ENCODE measurements at places on chromosomes 4 and X.

DNA sequence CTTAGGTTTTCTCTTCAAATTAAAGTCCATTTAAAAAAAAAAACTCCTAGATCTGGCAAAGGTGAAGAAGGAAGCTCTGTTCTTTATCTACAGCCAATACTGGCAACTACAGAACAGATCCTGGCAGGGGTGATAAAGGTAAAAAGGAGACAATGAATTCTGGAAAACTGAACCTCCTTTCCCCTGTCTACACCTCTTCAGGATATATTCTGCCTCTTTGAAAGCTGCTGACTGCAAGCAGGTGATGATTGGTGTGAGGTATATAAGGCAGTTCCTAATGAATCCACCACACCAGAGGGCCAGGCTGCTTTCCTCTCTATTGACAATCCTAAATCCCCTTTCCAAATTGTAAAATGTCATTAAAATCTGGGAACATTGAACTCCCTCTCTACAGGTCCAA is 370.1 kb downstream of the PPP3CA start:
- no peak for DNase-seq

GRCh38 chr4:128275346-128275745 is 12.3 kb downstream of the PGRMC2 start:
- no peak for DNase-seq

DNA sequence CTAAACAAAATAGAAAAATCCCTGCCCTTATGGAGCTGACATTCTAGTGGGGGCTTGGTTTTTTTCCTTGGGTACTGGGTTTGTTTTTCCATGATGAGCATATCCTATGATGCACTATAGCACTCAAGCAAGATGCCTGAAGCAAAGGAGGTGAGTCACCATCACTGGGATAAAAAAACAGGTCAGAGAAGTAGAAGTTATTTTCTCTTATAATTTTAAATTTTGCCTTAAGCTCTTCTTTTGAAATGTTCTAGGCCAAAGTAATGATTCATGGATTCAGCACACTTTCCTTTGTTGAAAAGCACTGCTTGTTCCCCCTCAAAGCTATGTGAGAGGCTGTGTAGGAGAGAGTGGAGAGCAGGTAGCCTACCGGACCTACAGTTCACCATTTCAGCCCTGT is 15.2 kb upstream of the CXCL2 start:
- DNase-seq, result no peak

DNA sequence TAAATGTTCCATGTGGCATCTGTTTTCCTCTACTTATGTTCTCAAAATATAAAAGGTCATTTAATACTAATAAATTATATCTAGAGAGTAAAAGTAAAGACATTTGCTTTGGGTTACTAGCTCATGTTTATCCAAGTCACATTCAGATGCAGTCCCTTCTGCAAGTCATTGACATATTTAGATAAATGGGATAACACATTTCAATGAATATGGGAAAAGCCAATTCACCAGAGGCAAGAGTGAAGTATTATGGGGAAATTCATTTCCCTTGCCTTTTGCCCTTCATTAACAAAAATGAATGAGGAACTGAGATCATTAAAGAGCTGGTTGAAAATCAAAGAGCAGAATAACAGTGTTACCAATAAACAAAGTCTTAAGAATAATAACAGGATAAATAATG is 306.2 kb upstream of the FSTL5 start:
- no peak for DNase-seq

DNA sequence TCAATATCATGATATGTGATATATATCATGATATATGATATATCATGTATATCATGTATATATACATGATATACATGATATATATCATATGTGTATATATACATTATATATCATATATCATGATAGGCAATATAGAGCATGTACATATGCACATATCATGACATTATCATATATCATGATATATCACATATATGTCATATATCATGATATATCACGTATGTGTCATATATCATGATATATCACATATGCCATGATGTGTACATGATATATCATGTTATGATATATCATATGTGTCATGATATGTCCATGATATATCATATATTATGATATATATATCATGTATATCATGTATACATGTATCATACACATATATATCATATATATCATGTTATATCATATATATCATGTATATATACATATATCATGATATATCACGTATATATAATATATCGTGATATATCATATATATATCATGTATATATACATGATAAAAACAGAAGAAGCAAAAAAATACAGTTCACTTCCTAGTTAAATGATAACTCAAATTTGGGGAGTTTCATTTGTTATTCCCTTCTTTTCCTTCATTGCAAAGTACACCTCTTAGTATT is 670.1 kb upstream of the EPHA5 start:
- DNase-seq, result no peak

DNA sequence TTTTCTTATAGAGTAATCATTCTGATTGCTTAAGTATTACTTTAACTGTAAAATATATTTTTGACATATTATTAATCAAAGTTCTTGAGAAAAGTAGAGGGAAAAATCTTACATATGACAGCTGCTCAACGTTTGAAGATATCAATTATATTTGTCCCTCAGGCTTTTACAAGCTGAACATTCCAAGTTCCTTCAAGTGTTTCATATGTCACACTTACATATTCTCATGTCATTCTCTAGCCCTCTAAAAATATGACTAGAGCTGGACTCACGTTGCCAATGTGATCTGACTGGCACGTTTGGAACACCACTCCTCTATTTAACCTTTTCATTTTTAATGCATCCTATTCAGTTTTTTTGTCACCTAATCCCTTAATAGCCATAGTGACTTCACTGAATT is 492.9 kb downstream of the PCDH18 start:
- no peak for DNase-seq

Data from progenitor cell of endocrine pancreas (in vitro differentiated cells).